ENCODE measurements at places on chromosomes 4 and X.

DNA sequence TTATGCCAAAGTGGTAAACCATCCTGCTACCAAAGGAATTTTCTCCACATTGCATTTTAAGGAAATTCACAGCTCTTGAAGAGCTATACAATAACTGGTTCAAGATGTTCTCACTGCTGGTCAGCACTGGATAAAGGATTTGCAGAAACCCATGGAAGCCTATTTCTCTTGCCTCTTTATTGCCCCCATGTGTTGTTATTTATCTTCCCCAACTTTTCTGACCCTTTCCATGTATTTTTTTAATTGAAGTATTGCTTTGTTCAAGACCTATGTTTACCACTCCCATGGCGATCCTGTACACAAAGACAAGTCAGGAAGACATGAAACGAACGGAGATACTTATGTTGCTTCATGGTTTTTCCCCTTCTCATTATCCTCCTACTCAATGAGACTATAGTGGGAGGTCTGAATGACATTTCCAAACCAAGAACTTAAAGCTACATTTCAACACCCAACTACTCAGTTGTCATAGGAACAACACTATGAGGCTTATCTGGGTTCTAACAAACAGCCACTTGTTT lies 566.4 kb upstream of the DIPK2B start:
- no peak for DNase-seq

DNA sequence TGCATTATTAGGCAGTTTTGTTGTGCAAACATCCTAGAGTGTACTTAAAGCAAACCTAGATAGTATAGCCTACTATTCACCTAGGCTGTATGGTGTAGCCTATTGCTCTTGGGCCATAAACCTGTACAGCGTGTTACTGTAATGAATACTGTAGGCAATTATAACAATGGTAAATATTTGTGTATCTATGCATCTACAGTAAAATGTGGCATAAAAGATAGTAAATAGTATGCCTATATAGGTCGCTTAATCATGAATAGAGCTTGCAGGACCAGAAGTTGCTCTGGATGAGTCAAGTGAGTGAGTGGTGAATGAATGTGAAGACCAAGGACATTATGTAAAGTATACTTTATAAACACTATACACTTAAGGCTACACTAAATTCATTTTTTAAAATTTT lies 16.6 kb downstream of the USO1 start:
- no peak for DNase-seq

GRCh38 chr4:7124689-7125442 lies 57.0 kb upstream of the GRPEL1 start:
- DNase-seq: no peak

- no peak for DNase-seq
Observed at GRCh38 chr4:168755598-168756477, 254.2 kb downstream of the CBR4 start.

- no peak for DNase-seq
Observed at GRCh38 chrX:100663642-100664041, 19.6 kb downstream of the SRPX2 start.

DNA sequence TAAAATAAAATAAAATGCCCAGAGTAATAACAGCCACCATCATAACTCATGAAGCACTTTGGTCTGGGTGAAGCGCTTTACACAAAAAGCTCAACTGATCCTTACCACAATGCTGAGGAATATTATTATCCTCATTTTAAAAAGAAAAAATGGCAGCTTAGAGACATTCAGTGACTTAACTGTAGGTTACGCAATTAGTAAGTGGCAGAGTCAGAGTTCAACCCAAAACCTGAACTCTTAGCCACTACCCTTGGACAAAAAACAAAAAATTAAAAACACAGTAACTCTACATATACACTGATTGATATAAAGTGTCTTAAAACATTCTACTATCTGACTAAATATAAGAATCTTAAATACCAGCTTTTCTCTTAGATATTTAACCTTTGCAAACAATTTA lies 34.9 kb downstream of the MAOB start:
- DNase-seq: no peak

DNA sequence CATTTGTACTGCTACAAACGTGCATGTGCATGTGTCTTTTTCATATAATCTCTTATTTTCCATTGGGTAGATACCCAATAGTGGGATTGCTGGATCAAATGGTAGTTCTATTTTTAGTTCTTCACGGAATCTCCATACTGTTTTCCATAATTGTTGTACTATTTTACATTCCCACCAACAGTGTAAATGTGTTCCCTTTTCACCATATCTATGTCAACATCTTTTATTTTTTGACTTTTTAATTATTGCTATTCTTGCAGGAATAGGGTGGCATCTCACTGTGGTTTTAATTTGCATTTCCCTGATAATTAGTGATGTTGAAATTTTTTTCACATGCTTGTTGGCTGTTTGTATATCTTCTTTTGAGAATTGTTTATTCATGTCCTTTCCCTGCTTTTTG lies 59.3 kb upstream of the PACRGL start:
- no peak for DNase-seq

- no peak for DNase-seq
Observed at GRCh38 chr4:182018691-182019090, 224.5 kb upstream of the TENM3 start.

GRCh38 chr4:38560768-38561558 lies 103.0 kb upstream of the KLF3 start:
- DNase-seq: no peak

DNA sequence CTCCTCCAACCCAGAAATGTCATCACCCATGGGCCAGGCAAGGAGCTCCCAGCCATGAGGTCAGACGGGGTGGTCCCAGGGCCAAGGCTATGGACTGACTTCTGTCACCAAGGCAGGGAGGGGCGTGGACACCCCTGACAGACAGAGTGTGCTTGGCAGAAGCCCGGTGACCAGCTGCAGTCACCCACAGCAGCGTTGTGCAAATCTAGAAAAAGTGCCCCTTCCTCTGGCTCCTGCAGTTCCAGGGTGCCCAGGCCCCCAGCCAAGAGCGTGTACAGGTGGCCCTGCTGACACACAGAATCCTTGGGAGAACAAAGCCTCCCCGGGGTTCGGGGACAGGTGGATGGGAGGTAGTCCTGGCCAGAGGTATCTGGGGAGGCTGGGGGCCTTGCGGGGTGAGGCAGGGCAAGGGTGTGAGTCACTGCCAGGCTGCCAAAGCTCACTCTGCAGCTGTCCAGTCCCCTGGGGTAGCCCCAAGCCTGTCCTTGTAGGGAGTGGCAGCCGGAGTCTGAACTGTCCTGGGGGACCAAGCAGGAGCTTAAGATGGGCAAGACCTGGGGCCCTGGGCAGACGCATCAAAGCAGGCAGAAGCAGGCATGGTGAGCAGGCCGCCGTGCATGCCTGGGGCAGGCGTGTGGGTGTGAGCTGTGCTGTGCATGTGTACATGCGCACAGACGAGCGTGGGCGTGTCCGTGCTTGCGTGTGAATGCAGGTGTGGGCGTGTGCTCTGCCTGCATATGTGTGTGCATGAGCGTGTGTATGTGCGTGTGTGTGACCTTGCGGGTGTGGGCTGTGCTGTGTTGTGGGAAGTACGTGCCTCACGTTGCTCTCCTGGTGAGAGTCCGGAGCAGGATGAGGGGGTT lies 3.3 kb downstream of the MYL5 start:
- no peak for DNase-seq

DNA sequence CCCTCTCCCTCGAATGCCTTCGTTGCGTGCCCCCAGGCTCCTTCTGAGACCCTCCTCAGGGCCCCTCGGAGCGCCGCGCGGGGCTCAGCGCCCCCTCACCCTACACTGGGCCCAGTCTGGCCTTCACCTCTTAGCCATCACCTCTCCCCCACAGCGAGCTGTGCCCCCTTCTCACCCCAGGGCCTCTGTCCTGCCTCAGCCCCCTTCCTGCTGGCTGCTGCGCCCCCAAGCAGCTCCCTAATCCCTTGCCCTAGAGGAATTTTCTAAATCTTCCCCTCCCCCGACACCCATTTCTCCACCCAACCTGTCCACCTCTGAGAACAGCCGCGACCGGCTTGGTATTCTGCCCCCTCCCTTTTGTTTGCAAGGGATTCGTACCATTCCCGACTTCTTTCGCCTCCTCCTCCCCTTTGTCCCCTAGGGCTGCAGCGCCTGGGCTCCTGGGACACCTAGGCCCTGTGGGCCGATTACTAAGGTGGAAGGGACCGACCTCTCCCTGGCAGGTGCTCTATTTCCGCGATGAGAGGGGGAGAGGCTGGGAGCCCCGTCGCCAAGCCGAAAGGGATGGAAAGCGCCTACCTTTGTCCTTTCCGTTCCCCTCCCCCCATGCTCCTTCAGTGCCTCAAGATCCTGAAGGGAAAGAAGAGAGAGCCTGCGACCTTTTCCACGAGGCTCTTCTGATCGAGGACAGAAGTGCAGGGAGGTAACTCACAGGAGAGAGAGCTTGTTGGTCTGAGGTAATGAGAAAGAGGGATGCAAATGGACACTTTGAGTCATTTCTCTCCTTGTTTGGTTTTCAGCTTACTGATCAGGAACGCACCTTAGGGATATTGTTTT lies 10.9 kb downstream of the DLG3 start:
- DNase-seq: no peak

DNA sequence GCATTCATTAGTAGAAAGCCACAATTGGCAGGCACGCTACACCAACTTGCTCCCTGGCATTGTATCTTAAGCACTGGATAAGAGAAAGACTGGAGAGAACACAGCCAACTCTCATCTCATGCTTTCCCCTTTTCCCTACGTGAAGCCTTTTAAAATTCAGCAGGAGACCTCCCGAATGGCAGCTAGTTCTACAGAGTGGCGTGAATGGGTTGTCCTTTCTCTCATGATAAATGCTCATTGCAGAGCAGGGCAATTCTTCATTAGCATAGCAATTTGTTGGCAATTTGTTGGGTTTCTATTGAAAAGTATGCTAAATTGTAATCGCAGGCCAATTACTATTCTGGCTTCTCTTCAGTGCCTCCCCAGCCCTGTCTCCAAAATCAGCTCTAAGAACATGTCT lies 48.0 kb downstream of the SEPTIN11 start:
- DNase-seq: no peak

DNA sequence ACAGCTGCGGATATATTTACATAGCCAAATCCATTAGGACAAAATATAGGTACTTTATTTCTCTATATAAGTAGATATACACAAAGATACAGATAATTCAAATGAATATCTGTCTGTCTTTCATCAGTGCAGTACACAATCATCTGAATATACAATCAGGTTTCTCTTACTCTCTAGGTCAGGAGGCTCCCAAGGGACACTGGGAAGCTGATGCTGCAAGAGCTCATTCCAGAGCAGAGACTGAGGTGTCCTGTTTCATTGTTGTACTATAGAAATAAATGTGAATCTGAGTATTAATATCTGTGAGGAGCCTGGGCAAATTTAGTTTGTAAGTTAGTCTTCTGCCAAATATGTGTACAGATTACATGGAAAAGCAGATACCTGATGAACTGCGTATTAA lies 4.2 kb downstream of the TLL1 start:
- no peak for DNase-seq

GRCh38 chr4:41318839-41319530 lies 62.3 kb downstream of the UCHL1 start:
- DNase-seq: no peak

DNA sequence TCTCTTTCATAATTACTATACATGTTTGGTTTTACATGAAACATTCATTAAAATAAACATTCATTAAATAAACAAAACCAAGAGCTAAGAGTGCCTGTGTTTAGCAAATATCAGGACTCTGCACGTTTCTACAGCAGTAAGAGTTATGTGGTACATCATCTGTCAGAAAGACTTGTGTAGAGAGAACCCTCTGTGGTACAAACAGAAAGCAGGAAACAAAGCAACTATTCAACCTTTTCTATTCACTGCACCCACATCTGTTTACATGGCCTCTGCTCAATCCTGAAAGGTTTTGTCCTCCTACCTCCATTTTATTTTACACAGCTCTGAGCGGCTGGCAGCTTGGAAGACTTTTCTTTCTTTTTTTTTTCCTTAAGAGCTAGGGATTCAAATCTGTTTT lies 90.7 kb upstream of the PCDH18 start:
- no peak for DNase-seq

GRCh38 chrX:122878269-122878668 lies 305.8 kb upstream of the GRIA3 start:
- no peak for DNase-seq

DNA sequence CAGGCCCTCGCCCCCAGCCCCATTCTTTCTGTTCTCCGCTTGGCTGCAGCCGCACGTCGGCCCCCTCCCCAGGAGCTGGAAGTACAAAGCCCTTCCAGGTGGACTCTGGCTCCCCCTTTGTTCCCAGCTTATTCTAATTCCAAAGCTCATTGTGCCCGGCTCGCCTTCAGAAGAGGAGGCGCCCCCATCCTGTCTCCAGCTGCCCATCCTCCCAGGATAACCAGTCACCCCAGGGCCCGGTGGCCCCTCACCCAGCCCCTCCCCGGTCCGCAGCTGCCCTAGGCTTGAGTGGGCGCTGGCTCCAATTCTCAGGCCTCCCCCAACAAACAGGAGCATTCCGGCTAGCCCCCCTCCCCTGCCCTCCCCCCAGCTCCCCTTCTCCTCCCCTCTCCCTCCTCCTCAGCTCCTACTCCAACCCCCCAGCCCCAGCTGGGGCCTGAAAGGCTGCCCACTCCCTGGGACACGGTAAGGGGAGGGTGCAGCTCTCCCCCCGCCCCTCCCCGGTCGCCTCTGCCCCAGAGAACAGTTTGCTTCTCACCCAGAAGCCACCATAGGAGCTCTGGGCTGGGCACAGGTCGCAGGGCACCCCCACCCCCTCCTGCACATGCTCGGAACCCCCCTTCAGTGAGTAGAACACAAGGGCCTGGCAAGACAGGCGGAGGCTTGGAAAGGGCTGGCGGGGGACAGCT lies 3.1 kb upstream of the SLC6A8 start:
- DNase-seq: no peak

GRCh38 chr4:663438-664428 lies 10.3 kb downstream of the ATP5ME start:
- DNase-seq: no peak

DNA sequence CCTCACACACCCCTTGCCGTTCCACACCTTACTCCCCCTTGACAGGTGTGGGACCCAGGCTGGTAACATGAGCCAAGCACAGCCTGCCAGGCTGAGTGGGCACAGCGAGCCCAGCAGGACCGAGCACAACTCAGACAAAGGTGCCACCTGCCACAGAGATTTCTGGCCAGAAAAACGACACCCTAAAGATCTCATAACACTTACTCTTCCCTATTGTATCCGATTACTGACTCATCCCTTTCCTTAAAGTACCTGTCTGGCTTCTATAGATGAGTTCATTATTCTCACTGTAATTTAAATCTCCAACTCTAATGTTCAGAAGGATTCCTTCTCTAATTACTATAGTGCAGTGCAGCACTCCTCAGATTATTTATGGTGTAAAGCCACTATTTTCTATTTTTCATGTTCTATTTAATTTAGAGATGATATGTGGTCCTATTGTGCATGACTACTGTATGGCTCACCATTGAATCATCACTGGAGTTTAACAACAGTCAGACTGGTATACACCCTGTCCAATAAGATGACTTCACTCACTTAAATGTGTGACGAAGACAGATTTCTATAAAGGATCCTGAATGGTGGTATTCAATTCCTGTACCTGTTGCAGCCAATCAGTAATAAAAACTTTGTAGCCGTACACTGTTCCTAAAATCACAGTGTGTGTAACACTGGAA lies 7.6 kb upstream of the SYTL5 start:
- no peak for DNase-seq

GRCh38 chrX:46407036-46407752 lies 138.0 kb downstream of the ZNF674 start:
- no peak for DNase-seq
